Neural progenitor cell (in vitro differentiated cells): ENCODE measurements at places on chromosomes 3 and 15.

- DNase-seq: no peak
These were observed 55.7 kb downstream of the CEMIP start for GRCh38 chr15:80834906-80835305.

GRCh38 chr3:161770484-161771386 lies 274.1 kb downstream of the OTOL1 start:
- DNase-seq: no peak

GRCh38 chr3:82078246-82078645 lies 316.8 kb upstream of the GBE1 start:
- DNase-seq: no peak

GRCh38 chr3:114746502-114746901 lies 400.6 kb downstream of the ZBTB20 start:
- no peak for DNase-seq

GRCh38 chr3:33196538-33196937 lies 22.1 kb downstream of the SUSD5 start:
- no peak for DNase-seq

GRCh38 chr15:36498401-36498800 lies 81.0 kb upstream of the CDIN1 start:
- DNase-seq: no peak

- no peak for DNase-seq
These were observed 88.3 kb downstream of the MYO5A start for GRCh38 chr15:52440414-52440813.

- no peak for DNase-seq
These were observed 312.7 kb upstream of the DPH6 start for GRCh38 chr15:35858707-35859106.

DNA sequence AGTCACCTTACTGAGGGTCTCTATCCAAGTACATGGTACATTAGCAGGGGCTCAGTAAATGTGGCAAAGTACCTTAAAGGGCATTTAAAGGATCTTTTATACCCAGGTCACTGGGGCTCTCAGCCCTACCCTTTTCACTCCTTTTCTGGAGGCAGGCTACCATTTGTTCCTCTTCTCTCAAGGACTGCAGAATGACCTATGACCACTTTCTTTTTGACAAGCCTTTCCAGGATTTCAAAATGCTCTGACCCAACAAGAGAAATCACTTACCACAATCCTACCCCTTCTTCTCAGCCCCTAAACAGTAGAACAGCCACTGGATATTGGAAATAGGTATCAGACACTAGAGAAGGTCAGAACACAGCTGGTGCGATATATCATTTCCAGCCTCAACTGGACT lies 221.8 kb upstream of the TPRG1 start:
- no peak for DNase-seq

DNA sequence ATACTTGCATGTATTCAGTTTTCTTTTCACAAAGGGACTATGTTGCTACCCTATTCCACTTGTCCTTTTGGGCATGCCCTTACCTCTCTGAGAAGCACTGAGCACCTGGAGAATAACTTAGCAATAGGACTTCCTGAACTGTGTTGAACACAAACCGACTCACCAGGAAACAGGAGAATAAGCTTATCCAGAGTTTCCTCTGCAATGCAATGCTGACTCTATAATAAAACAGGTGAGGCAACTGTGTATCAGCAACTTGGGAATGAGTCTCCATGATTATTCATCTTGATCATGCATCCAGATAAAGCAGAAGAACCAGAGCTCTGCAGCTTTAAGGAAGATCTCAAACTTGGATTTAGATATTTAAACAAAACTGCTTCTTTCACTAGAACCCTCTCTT lies 806.5 kb downstream of the IGSF11 start:
- no peak for DNase-seq
